ENCODE measurements at places on chromosomes 7 and 10.

GRCh38 chr7:130488392-130489139, 3.3 kb upstream of the MEST start:
- no peak for DNase-seq

GRCh38 chr7:424961-425793, 94.5 kb downstream of the PDGFA start:
- DNase-seq: peak; percentile 88

GRCh38 chr10:76117949-76118348, 686.5 kb downstream of the LRMDA start:
- DNase-seq: no peak

DNA sequence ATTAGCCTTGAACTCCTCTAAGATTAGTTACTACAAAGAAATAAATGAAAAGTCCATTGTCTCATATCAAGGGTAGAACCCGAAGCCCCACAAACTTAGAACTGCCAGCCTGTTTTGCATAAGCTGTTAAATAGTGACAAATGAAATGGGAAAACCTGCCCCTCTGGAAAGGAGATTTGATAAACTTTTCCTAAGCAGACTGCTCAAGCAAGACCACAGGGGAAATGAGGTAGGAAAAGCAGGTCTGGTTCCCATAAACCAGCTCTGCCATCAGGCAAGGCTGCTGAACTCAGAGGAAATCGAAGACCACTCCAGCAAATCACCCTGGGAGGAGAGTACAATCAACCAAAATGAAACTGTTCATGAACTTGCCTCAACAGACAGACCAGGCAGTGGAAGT, 181.5 kb upstream of the AOAH start:
- no peak for DNase-seq

DNA sequence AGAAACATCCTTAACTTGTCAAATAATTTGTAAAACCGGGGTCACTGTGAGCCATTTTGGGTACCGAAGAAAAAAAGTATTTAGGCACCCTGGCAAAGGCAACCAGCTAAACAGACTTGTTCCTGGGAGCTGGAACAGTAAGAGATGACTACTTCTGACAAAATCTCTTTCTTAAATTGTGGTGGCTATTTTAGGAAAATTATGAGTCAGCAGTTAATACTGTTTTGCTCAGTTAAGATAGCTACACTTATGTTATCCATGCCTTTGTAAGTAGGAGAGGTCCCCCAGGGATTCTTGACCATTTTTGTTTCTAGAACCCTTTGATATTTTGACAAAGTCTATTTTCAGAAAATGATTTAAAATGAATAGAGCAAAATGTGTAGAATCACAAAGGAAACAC, 68.7 kb downstream of the TAX1BP1 start:
- no peak for DNase-seq

- no peak for DNase-seq
These were observed 14.9 kb downstream of the AFAP1L2 start for GRCh38 chr10:114389426-114389825.
